Right renal cortex interstitium (tissue), 3 donors: ENCODE measurements at places on chromosomes 7 and 10. TPM values are rescaled to one million over a fixed set of nuclear protein-coding genes. Genes with fewer than 3 reads are reported as not detected.
A peak's percentile ranks its signal among the peaks of the same experiment; 100 is the strongest.

- no peak for DNase-seq
These were observed 183.2 kb upstream of the POT1 start for GRCh38 chr7:125112850-125113249.

DNA sequence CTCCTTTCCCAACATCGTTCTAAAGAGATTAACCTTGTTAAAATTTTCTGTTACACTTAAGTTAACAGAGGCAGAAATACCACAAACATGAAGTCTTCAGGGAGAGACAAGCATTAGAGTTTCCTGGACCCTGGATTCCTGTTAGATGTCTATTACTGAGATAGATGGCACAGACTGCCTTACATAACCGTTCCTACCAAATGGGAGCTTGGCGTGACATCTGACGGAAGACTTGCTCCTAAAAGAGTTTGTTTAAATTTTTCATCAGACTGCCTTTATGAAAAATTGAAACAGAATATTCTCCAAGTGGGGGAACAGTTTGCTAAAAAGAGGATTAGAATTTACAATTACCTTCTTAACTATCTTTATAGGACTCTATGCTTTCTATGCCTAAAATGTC, 22.7 kb downstream of the ANK3 start:
- DNase-seq, result no peak

DNA sequence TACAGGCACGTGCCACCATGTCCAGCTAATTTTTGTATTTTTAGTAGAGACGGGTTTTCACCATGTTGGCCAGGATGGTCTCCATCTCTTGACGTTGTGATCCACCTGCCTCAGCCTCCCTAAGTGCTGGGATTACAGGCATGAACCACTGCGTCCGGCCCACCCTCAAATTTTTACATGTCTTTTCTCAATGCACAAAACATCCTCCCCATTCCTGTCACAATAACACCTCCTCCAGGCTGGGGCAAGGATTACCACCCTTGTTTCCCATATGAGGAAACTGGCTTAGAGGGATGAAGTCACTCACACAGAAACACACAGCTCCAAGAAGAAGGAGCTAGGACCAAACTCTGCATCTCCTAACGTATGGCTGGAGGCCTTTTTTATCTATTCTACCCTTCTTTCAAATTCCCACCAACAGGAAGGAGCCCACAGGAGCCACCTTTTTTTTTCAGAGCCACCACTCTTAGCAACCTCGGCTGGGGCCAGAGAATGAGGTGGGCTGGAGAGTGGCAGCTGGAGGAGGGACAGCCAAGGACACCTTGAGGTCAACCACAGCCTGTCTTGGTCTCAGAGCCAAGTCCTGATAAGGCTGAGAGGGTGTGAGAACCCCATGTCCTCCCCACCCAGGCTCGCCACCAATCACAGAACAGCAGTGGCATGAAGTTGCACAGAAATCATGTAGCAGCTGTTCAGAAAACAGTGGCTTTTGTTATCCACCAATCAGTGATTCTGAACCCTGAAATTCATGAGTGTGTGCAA, 113.1 kb upstream of the PDLIM1 start:
- DNase-seq, result no peak

PLXNA4 gene
- polyA plus RNA-seq, result 11.8 TPM

GRCh38 chr10:6701289-6701688, 121.2 kb upstream of the PRKCQ start:
- DNase-seq, result no peak

DNA sequence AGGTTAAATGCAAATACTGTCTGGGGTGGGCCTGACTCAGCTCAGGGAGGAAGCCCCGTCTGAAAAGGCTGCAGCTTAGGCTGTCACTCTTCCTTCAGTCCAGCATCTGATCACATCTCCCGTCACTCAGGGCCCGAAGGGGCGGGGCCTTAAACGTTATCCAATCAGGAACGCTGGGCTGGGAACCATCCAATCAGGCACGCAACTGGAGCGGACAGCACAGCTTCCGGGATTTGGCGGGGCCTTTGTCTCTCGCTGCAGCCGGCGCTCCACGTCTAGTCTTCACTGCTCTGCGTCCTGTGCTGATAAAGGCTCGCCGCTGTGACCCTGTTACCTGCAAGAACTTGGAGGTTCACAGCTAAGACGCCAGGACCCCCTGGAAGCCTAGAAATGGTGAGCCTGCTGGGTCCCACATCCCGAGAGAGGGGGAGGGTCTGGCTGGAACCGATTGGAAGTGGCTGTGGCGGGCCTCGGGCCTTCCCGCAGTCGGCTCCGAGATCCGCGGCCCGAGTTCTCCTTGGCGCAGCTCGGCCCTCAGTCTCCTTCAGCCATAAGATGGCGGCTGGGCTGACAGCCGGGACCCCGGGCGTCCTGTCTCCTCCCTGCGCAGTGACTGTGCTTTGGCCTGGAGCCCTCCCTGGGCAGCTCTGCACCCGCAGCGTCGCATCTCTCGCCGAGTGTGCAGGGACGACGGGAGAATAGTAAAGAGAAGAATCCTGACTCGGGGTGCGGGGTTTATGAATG, at the start of gene ZNF92:
Gene ZNF92 (plus strand): TSS at position 248 of the 744 bp plus-strand sequence. CDS start 143 bp downstream, at position 391.
- DNase-seq, result peak; percentile 95

GRCh38 chr10:27099448-27099847, 846 bp downstream of the ANKRD26 start:
- no peak for DNase-seq
